ENCODE measurements at places on chromosomes 13 and 19.

DNA sequence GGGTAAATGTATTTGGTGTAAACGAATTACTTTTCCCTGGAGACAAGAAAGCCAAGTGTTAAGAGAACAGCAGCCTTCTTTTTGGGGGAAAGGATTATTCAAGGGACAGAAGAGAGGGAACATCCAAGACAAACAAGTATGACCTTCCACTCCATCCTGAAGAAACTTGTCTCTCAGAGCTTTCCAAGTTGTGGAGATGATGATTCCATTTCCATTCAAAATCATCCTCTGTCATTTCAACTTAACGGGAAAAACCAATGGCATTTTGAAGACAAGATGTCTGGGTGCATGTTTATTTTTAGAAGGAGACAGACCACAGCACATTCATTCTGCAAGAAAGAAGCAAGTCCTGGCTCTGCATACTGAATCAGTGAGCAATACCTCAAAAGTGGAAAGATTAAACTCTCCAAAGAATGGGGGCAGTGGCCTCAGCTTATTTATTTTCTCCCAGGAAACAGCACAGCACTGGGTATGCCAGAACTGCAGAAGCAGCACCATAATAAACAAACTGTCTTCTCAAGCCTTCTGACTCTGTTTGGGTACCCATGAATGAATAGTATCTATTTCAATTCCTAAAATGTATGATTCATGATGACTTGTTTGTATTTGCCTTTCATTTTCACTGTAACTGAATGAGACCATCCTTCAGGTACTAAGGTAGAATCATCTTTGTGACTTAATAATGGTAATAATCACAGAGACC is 541.0 kb downstream of the RFC3 start:
- DNase-seq, result peak; percentile 93

DNA sequence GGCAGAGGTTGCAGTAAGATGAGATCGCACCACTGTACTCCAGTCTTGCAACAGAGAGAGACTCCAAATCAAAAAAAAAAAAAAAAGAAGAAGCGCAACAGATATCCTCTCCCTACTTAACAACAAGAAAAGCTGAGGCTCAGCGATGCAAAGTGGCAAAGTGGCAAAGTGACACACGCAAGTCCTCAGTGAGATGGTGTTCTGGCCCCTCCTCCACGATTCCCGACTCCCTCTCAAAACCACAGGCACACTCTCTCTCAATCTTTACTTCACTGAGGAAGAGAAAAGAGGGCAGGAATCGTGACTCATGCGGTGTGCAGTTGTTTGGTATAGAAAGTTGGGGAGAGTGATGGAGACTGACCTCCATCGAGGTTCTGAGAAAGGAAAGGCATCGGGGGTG is 12.6 kb downstream of the FFAR2 start:
- DNase-seq, result peak; percentile 8

DNA sequence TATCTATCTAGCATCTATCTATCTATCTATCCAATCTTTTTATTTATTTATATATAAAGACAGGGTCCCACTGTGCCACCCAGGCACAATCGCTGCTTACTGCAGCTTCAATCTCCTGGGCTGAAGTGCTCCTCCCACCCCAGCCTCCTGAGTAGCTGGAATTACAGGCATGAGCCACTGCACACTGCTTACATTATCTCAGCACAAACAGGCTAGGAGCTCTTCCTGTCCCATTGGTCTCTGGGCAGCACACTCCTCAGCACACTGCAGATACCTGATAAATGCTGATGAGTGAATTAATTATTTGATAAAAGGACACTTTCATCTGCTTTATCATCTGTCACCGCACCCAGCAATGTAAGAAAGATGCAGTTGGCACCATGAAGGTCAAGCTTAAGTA is 16.1 kb downstream of the ZNF562 start:
- DNase-seq, result no peak

- no peak for DNase-seq
Observed at GRCh38 chr19:33580026-33580644, 41.6 kb upstream of the CHST8 start.

- peak; percentile 11 for DNase-seq
Observed at GRCh38 chr19:33040994-33041827, 23.5 kb downstream of the RHPN2 start.

GRCh38 chr19:40221858-40222619 is 3.9 kb upstream of the TTC9B start:
- peak; percentile 89 for DNase-seq

DNA sequence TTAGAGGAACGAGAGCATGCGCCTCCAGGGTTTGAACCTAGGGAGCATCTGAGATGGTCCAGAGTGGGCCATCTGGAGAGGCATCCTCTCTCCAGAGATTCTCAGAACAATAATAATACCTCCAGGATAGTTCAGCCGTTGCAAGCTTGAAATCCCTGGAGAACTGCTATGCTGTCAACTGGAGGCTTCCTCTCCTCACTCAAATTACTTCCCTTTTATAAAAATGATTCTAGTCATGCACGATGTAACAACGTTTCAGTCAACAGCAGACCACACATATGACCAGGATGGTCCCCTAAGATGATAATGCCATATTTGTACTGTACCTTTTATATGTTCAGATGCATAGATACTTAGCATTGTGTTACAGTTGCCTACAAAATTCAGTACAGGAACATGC is 108.7 kb downstream of the SHISA2 start:
- DNase-seq, result no peak

- DNase-seq, result no peak
Observed at GRCh38 chr19:30865511-30865910, 483.7 kb downstream of the TSHZ3 start.

- DNase-seq, result no peak
Observed at GRCh38 chr19:48556825-48557224, 4.9 kb downstream of the SULT2B1 start.

GRCh38 chr13:27168086-27168485 is 3.5 kb downstream of the USP12 start:
- DNase-seq, result no peak

DNA sequence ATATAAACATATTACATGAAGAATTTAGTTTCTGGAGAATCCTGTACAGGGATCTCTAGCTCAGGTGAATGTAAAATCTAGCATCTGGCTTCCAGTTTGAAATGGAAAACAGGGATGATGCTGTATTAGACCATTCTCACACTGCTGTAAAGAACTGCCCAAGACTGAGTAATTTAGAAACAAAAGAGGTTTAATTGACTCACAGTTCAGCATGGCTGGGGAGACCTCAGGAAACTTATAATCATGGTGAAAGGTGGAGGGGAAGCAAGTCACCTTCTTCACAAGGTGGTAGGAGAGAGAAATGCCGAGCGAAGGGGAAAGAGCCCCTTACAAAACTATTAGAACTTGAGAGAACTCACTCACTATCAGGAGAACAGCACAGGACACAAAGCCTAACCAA is 17.0 kb upstream of the N4BP2L2 start:
- DNase-seq, result no peak

- DNase-seq, result no peak
Observed at GRCh38 chr13:39855236-39855635, 199.8 kb downstream of the COG6 start.

DNA sequence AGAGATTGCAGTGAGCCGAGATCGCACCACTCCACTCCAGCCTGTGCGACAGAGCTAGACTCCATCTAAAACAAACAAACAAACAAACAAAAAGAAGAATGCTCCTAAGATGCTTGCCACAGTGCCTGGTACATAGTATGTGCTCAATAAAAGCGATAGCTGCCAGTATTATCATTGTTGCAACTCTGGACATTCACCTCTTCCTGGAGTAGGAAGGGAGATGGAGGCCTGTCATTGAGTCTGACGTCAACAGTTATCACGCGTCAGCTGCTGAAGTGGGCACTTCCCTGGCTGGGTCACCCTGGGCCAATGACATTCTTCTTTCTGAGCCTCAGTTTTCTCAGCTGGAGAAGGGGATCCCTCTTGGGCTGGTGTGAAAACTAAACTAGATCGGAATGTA is 4.2 kb upstream of the PLAUR start:
- no peak for DNase-seq

Data from fibroblast of skin of right biceps (primary cell).